ENCODE measurements at places on chromosomes 2 and 18.
A peak's percentile ranks its signal among the peaks of the same experiment; 100 is the strongest.

- DNase-seq = no peak
Measured at GRCh38 chr2:159053161-159054031, 85.0 kb downstream of the TANC1 start.

DNA sequence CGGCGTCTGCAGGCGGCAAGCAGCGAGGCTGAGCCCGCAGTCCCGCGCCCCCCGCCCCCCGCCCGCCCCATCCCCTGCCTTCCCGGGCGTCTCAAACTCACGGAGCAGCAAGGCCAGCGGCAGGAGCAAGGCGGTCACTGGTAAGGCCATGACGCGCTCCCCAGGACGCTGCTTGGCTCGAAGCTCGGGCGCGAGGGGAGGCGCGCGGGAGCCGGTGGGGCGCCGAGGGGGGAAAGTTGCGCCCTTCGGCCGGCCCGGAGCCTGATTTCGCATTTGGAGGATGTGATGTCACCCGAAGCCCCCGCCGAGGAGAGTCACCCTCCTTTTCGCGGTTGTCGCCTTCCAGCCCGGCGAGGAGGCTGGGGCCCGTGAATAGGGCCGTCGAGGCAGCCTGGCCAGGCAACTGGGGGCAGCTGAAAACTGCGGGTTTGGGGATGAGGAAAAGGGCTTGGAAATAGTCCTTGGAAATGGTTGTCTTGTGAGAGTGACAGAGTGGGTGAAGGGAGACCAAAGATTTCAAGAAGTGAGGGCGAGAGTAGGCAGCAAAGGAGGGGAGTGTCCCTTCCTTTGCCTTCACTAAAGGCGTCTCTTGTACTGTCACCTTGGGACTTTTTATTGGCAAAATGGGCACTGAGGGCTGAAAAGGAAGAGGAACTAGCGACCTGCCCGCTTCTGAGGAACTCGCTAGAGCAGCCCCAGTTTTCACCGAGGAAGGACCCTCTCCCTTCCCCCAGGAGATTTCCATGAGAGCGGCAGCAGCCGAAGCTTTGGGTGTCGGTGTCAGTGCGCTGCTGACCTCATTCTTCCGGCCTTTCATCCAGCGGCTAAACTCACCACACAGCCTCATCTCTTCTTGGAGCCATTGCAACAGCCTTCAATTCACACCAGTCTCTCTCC lies at the start of gene CD8A:
Gene CD8A, minus strand, starts transcription at position 238 of the 897 bp plus-strand sequence. Its CDS starts 88 bp downstream, at position 150.
- peak; percentile 69 for DNase-seq

- no peak for DNase-seq
Measured at GRCh38 chr2:237115870-237116269, 30.2 kb downstream of the COPS8 start.

DNA sequence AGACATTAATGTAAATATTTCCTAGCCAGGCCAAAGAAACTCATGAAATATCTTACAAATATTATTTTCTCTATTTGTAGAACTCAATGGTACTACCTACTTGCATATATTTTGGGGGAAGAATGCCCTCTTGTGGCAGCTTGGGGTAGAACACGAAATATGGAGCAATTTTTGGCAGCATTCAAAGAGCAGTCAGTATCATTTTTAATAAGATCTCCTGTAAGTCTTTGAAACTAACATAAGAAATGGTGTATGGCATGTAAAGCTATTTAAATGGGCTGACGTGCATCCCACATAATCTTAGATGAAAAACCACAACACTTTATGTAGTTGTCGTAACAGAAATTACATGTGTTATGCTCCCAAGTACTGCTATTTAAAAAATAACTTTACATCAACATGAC lies 62.3 kb upstream of the CCDC195 start:
- peak; percentile 5 for DNase-seq

DNA sequence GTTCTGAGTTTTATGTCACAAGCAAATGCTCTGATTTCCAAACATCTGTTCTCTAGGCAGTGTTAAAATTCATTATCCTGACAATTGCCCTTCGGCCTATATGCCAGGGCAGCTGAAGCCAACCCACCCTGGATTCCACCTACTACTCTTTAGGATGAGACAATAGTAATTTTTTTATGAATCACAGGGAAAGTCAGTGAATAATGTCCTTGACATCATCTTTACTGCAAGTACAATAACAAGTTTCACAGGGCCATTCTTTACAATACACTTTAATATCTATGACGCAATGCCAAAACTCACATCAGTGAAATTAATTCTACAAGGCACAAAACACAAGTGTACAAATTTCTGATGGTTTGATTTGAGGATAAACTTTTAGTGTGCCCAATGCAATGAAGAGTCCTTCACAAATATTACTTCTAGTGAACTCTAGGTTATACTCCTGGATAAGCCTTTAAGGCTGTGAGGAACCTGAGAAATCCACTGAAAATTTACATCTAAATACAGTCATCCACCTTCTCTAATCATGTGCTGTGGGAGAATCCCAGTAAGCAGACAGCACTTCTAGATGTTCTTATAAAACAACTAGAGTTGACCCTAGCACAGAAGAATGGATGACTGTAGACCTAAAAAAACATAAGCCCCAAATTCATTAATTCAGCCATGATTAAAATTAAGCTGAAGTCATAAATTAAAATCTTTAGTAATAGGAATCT lies 77.3 kb upstream of the CTLA4 start:
- no peak for DNase-seq

GRCh38 chr2:129248198-129248597 lies 731.3 kb upstream of the RAB6C start:
- no peak for DNase-seq

- no peak for DNase-seq
Measured at GRCh38 chr2:221553333-221553732, 18.8 kb downstream of the EPHA4 start.

All from stimulated activated CD8-positive, alpha-beta memory T cell treated with anti-CD3 and anti-CD28 coated beads, Interleukin-4, amount 100 ng/mL, for 1 hour (primary cell).